ENCODE measurements at places on chromosomes 2 and 18.
A peak's percentile ranks its signal among the peaks of the same experiment; 100 is the strongest.

- DNase-seq: no peak
Observed at GRCh38 chr2:62928015-62928414, 122.6 kb upstream of the OTX1 start.

DNA sequence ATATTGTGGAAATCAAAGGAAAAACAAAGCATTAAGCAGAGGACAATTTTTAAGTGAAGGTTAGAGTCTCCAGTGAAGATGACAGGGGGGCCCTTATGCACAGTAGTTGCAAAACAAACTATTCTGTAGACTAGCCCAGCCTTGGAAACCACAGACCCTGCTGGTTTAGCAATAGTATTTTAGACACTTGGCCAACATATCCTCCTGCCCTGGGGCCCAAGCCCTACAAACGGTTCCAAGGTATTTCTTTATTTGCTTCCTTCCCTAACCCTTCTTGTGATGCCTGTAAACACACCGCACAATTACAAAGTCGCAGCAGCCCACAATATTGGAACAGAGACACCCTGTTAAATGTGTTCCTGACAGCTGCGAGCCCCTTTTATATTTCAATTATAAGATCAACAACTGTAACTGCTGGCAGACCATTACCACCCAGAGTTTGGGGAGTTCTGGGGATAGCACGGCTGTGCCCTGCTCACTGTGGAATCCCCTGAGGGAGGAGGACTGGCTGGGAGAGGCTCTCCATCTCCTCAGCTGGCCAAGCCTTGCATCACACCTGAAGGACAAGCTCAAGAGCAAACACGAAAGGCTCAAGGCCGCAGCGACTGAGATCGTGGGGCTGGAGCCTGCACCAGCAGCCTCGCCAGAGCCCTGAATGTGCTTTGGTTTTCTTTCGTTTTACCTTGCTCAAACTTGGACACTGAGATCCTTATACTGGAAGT is 282.2 kb upstream of the ATP5MC3 start:
- no peak for DNase-seq

GRCh38 chr2:195057001-195057400 is 600.0 kb upstream of the SLC39A10 start:
- no peak for DNase-seq

GRCh38 chr2:37005118-37005868 is 39.0 kb upstream of the STRN start:
- DNase-seq: peak; percentile 42

DNA sequence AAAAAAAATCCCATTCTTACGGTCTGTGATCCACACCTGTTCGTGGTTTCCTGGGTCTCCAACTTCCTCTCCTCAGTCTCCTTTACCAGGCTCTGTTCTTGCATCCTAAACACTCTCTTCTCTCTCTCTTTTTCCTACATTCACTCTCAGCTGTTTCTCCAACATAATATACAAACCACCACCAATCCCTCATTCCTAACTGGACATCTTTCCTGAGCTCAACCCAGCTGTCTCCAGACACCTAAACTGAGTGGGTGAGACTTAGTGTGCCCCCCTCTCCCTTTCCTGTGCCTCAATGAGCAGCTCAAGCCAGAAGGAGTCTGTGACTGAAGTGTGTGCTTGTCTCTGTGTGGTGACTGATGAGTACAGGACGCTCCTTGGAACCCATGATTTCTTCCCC is 59.4 kb downstream of the LIPG start:
- DNase-seq: no peak

- peak; percentile 69 for DNase-seq
Observed at GRCh38 chr2:28359222-28360057, 33.2 kb upstream of the FOSL2 start.

Data from CD8-positive, alpha-beta T cell (primary cell).